Stimulated activated CD8-positive, alpha-beta memory T cell treated with anti-CD3 and anti-CD28 coated beads, Interleukin-12 subunit alpha, Interleukin-12 subunit beta, amount 100 ng/mL, for 4 hours (primary cell): ENCODE measurements at places on chromosomes 5 and 9.

GRCh38 chr9:83384214-83384613 lies 154.0 kb downstream of the FRMD3 start:
- DNase-seq: no peak

DNA sequence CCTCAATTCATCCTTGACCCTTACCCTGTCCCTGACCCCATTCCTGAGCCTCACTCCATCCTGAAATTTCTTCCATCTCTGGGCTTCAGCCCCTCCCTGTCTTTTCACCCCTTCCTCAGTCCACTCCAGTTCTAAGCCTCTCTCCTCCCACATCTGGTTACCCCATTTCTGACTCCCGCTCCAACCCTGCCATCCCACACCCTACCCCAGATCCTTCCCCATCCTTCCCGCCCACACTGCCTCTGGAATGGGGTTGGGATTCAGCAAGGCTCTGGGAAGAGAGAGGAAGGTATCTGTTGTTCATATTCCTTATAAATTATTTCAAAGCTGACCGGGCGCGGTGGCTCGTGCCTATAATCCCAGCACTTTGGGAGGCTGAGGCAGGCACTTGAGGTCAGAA lies 29.9 kb upstream of the MVB12B start:
- DNase-seq: no peak

DNA sequence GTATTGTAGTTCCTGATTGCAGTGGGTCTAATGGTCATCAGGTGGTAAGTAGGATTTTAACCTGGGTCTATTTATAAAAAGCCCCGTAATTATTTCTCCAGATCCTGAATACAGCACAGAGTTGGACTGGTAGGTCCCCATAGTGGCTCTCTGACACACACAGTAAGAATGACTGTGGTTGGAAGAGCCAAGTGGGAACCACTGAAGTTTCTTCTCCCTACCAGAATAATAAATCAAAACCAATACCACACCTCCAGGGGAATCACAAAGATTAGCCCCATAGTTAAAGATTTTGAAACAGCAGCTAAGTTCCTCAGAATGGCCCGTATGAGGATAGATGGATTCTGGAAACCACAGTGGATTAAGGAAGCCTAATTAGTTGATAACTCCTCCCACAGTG lies 68.4 kb upstream of the ZFR start:
- DNase-seq: no peak

DNA sequence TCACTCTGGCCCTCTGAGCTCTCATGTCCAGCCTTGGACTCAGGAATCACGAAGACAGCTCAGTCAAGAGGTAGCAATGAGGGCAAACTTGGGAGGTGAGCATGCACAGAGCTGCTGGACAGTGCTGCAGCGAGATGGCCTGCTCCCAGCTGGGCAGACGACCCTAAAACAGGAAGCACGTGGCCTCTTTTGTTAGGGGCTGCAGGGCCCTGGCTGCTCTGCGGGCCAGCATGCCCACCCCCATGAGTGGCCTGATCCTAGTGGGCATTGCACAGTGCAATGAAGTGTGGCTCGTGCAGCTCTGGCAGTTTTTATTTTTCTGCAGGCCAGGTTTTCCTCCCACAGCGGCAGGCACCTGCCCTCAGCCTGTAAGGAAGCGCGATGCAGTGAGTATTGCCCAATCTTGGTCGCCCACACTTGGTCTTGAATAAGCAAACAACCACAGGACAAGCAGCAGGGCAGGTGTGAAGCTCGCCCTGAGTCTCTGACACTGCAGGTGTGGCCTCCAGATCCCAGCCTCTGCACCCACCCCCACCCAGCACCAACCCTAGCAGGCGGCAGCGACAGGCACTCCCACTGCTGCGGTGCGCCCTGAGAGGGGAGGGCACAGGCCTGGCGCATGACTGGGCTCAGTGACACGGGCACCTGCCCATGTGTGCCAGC lies 60.8 kb downstream of the SEMA4D start:
- DNase-seq: peak; percentile 51

GRCh38 chr5:73154208-73155006 lies 18.6 kb upstream of the TMEM174 start:
- DNase-seq: no peak

GRCh38 chr9:69645488-69645887 lies 26.7 kb downstream of the APBA1 start:
- DNase-seq: no peak

DNA sequence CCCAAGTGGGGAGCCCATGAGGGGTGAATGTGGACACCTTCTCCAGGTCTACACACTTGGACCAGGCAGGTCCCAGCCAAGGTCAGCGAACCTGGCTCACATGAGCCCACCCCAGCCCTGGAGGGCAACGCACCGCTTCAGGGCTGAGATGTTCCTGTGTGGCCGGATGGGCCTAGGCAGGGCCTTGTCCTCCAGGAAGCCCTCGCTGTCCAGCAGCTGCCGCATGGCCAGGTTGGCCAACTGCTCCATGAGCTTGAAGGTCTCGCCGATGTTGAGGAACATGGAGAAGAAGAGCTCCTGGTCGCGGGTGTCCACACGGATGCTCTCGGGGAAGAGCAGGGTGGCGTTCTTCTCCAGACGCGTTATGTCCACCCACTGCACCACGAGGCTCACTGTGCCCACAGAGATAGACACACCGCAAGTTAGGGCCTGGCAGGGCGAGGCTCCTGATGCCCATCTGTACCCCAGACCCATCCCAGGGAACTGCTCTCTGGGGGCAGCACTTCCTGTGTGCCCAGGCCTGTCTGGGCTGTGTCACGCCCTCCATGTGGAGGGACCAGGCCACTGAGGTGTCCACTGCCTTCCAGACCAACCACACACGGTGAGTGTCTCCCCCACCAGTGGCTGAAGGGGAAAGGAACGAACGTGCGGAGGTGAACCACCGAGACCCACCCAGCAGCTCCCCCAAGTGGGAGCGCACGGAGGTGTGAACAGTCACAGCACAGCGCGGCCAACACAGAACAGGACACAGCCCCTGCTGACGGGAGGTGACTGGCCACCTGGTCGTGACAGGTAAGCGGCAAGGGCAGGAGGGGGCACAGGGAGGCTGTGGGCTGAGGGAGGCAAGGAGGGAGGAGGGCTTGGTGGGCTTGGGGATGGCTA lies 14.4 kb downstream of the TBC1D9B start:
- DNase-seq: no peak

GRCh38 chr9:137430723-137431415 lies 7.7 kb downstream of the NOXA1 start:
- DNase-seq: no peak

- no peak for DNase-seq
These were observed 232.5 kb downstream of the GADD45G start for GRCh38 chr9:89837162-89837933.

- no peak for DNase-seq
These were observed 984 bp upstream of the RAD23B start for GRCh38 chr9:107281922-107282667.

- DNase-seq: no peak
These were observed 415.8 kb upstream of the PIK3R1 start for GRCh38 chr5:67799732-67800234.

GRCh38 chr5:121701731-121702130 lies 150.0 kb upstream of the FTMT start:
- no peak for DNase-seq

DNA sequence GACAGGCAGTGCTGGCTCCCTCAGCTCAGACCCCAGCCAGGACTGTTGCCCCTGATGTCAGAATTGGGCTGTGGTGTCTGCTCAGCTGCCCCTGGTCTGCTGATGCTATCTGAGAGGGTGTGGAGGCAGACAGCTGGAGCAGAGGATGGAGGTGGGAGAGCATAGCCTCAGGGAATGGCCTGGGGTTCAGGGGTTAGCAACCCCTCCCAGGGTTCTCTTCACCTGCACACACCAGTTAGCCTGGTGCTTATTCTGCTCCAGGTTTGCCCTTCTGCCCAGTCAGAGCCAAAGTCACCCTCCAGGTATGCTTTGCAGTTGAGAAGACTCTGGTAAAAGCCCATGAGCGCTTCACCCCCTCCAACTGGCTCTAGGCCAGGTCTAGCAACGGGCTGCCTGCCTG lies 109.8 kb downstream of the SAXO1 start:
- DNase-seq: no peak

GRCh38 chr5:100749771-100750284 lies 153.3 kb downstream of the ST8SIA4 start:
- DNase-seq: no peak

GRCh38 chr5:154287136-154287535 lies 96.6 kb downstream of the GALNT10 start:
- DNase-seq: no peak

- DNase-seq: peak; percentile 12
These were observed 78.2 kb downstream of the FAM114A2 start for GRCh38 chr5:153960269-153961215.

DNA sequence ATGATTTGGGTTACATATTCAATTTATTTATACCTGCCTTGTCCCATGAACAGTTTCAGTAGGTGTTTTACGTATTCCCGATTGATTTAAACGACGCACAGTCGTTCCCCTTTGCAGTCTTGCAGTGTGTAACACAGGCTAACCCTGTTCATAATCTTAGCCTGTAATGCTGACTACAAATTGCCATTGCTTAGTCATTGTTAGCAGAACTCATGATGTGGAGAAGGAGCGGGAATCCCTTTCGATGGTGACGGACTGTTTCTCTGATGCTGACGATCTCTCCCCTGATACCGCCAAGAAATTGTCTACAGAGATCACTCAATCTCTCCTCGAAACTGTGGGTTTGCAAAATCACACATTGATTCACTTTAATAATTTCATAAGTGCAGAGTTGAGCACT lies 93.2 kb downstream of the MRPL36 start:
- no peak for DNase-seq

GRCh38 chr5:9716838-9717281 lies 86.7 kb upstream of the TAS2R1 start:
- DNase-seq: no peak

DNA sequence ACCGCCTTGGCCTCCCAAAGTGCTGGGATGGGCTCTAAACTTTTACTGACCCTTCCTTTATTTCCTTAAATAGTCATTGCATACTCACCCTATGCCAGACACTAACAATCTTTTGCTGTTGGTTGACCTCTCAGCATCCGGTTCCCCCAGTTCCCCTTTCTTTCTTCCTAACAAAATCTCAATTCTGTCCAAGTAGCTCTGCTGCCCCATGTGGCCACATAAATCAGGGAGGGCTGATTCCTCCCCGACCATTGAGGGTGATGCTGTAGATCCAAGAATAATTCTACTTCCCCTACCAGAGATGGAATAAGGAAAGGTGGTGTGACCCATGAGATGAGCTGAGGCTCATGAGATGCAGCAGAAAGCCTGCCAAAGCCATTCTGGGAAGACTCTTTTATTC lies 315.3 kb upstream of the MSX2 start:
- no peak for DNase-seq

DNA sequence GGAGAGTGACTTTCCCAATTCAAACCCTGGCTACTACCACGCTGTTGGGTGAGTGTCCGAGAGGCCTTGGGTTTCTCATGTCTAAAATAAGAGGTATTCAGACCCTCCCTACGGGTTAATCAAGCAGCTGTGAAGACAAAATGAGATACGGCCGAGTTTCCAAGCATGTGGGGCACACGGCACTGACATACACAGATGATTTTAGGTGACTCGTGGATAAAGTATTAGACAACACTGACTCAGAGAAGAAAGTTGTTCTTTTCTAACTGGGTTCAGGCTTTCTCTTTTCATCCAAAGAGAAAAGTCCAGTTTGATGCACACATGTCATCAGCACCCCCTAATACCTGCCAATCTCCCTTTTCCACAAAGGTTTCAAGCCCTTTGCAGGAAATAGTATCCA lies 15.6 kb downstream of the FOXI1 start:
- no peak for DNase-seq

- DNase-seq: no peak
These were observed 210.3 kb downstream of the ACTL7B start for GRCh38 chr9:108645520-108645919.
